ENCODE measurements at places on chromosomes 2 and 18.

DNA sequence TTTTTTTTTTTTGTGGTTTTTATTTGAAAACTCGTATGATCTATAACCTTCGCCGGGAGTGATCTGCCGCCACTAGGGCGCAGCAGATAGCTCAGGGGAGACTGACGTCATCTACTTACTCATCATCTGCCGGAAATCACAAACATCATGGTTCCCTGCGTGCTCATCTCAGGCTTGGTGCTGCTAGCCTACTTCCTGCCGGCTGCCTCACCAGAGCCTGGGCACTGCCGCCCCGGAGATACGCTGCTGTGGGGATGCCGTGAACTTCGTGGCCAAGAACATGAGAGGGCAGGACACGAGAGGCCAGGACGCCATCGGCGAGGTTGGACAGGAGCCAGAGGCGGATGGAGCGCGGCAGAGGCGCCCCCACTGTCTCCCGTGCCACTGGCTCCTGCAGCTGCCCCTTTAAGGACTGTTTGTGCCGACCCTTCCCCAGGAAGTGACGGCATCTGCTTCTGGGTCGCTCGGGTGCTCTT lies 68.8 kb downstream of the DOK6 start:
- no peak for DNase-seq

- DNase-seq = no peak
Observed at GRCh38 chr18:70195852-70196434, 9.5 kb downstream of the RTTN start.

DNA sequence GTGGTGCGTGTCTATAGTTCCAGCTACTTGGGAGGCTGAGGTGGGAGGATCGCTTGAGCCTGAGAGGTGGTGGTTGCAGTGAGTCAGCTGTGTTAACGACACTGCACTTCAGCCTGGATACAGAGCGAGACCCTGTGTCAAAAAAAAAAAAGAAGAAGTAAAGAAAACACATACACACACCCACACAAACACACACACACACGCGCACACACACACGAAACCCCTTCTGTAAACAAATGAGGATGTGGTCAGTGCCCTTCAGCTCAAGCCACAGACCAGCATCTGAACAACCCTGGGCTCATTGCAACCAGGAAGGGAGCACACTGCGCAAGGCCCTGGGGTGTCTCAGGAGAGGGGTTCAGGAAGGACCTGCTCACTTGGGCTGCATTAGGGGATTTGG lies 47.9 kb upstream of the KCNF1 start:
- DNase-seq = peak; percentile 50

- DNase-seq = no peak
Observed at GRCh38 chr2:203722411-203722810, 16.0 kb downstream of the CD28 start.

GRCh38 chr18:47881752-47882455 lies 48.6 kb downstream of the SMAD2 start:
- no peak for DNase-seq

DNA sequence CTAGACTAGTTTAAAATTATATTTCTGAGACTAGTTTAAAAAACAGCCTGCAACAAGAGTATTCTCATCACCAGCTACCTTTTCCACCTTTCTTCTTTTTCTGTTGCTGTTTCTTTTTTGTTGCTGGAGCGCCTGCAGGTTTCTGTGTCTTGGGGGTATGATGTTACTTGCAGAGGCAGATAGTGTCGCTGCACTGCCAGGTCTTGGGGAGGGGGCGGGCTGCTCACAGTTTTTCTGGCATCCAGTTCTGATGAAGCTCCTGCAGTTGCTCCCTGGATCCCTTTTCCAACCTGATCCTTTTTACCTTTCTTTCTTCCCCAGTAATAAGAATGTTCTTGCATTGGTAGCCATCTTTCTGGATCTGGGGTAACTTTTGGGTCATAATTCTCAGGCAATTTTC lies 8.0 kb upstream of the C18orf32 start:
- DNase-seq = no peak

DNA sequence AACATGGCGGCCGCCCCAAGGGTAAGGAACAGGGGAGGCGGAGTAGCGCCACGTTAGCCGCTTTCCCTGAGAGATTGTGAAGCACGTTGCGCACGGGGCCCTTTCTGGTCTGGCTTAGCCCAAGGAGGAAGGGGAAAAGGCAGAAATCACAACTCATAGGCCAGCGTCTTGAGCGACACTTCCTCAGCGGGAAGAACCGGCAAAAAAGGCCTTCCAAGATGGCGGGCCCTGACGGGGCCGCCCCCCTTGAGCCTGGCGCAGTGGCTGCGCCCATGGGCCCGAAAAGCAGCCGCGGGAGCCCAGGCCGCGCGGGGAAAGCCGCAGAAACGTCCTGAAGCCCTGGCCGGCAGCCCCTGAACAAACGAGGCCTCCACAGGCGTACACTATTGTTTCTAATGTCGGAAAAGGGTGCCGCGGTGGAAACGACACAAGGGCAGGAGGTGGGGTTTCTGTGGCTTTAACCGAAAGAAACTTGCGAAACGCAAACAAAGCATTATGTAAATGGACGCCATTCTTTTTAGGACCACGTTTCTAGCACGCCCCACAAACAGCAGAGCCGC lies 919 bp upstream of the PCBP1 start:
- DNase-seq = peak; percentile 70

- no peak for DNase-seq
Observed at GRCh38 chr2:208101716-208102631, 22.4 kb downstream of the CRYGD start.

DNA sequence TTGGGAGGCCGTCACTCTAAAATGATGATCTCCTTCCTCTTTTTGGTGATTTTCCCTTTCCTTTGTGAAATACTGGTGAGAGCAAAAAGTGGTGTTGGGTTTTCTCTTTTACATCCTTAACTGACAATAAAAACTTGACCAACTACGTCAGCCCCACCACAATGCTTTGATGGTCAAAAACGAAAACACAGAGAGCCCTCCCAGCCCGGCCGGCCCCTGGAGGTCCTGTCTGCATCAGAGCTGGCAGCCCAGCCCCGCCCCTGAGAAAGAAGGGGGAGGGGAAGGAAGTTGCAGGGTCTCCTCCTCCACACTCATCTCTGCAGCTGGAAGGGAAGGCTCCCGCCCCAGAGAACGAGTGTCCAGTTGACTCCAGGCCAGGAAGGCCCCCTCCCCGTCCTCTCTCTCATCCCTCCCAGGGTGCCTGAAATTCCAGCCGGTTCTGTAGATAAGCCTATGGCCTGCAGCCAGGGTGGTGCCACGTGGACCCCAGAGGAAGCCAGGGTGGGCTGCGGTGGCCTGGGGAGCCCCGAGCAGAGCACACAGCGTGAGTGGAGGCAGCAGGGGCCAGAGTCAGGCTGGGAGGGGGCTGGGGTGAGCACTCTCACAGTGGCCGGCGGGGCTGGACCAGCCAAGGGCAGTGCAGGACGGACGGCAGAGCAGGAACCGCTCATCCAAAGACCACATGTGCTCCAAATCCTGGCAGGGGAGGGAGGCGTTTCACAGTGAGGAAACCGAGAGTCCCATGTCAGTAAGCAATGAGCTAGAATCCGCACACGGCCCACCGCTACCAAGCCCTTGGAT lies 19.8 kb downstream of the BIN1 start:
- DNase-seq = peak; percentile 86

- DNase-seq = no peak
Observed at GRCh38 chr2:157779794-157780193, 96.3 kb downstream of the ACVR1 start.

DNA sequence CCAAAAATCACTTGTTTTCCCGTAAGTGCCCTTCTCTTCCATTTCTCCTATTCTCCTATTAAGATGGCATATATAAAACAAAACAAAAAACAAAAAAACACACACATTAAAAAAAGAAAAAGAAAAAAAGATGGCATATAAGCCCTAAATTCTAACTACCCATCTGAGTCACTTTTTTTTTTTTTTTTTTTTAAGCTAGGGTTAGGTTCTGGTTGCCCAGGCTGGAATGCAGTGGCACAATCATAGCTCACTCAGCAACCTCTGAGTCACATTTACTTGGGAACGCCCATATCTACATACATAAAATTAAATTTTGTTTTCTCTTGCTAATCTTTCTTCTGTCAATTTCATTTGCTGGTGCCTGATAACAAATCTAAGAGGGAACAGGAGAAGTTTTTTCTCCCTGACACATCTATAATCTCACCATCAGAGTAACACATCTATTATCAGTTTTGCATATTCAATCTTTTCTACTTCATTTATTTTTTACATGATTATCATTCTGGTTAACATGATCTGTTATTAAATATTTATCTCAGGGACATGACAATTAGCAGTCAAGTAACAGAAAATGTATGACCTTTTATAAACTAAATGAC lies 52.1 kb downstream of the EEF1B2 start:
- no peak for DNase-seq

GRCh38 chr2:53286345-53286744 lies 481.3 kb upstream of the CHAC2 start:
- DNase-seq = no peak

- DNase-seq = no peak
Observed at GRCh38 chr18:7946734-7947377, 379.7 kb downstream of the PTPRM start.

DNA sequence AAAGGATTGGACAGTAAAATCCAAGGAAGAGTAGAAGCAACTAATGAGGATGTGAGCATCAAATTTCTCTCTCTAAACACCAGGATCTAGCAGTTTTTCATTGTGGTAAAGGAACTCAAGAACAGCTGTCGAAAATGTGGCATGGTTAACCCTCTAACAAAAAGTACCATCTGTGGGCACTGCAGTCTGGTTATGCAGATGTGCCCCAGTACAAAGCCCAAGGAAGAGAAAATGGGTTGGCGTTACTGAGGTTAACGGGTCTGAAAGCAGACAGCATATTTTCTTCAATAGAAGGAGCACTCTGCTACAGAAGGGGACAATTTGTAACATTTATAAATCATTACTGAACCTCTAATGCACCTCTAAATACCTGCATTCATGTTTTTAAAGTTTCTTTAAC lies 253.0 kb upstream of the HNRNPA3 start:
- no peak for DNase-seq

- no peak for DNase-seq
Observed at GRCh38 chr18:3924455-3924854, 474.5 kb downstream of the TGIF1 start.

GRCh38 chr2:205776139-205776538 lies 93.8 kb downstream of the NRP2 start:
- DNase-seq = peak; percentile 53

- DNase-seq = no peak
Observed at GRCh38 chr2:134360745-134361487, 107.0 kb downstream of the MGAT5 start.

DNA sequence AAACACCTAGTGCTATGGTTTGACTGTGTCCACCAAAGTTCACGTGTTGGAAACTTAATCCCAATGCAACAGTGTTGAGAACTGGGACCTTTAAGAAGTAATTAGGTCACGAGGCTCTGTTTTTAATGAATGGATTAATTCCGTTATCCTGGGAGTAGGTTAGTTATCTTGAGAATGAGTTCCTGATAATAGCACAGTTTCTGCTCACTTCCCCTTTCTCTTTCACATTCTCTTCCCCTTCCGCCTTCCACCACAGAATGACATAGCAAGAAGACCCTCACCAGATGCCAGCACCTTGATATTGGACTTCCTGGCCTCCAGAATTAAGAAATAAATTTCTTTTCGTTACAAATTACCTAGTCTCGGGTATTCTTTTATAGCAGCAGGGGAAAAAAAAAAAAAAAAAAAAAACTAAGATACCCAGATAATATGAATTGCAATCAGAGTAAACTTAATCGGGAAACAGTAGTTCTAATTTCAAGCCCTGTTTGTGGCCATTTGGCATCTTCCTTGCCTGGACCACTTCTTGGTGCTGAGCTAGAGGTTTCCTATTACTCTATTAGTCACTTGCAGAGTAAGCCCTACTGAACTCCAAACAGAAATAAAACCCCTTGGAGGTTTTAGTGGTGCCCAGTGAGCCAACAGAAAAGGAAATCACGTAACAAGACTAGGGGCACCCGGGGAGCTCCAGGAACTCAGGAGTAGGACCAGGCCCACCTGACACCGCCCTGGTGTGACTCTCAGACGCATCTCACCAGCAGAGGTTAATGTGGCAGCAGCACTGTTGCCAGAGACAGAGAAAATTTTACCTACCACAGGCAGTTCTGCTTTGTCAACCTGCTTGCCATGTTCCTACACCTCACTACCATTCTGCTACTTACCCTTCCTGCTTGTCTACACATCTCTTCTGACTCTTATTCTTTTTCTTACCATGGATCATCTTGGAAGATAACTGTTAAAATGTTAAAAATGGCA lies 147.6 kb upstream of the CAB39 start:
- no peak for DNase-seq

- no peak for DNase-seq
Observed at GRCh38 chr18:60686142-60686541, 313.6 kb upstream of the MC4R start.

GRCh38 chr2:160010361-160011145 lies 51.9 kb downstream of the PLA2R1 start:
- no peak for DNase-seq

DNA sequence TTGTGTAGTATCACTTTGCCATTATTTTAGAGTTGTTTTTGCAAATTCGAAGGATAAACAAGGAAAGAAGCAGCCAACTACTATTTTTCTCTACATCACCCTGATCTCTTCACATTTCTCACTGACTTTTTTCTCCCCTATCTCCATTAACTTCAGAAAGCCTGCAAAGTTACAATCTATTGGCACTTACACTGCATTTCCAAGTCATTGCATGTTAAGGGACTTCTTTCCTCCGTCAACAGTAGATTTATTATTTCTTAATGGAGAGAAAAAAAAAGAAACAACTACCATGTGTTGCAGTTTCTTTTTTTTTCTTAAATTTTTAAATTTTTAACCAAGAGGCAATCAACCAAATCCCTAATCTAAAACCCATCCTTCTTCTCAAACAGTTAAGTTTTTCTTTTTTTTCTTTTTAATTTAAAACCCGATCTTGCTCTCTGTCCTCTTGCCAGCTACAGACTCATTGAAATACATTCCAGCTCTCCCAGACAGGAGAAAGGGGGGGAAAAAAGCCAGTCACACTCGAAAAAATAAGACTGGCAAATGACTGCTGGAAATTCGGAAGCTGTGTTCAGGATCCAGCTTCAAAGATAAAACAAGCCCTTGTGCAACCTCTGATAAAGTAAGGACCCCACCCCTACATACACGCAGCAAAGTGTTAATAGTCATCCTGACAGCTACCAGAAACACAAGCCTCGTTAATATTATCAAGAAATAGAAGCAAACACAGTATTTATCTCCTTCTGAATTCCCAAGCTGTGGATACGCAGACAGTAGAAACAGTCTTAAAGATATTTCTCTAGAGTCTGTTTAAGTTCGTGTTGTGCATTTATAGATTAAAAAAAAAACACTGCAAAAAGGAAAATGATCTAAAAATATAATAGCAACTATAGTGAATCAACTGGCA lies 1.3 kb downstream of the LRRTM4 start:
- DNase-seq = no peak

DNA sequence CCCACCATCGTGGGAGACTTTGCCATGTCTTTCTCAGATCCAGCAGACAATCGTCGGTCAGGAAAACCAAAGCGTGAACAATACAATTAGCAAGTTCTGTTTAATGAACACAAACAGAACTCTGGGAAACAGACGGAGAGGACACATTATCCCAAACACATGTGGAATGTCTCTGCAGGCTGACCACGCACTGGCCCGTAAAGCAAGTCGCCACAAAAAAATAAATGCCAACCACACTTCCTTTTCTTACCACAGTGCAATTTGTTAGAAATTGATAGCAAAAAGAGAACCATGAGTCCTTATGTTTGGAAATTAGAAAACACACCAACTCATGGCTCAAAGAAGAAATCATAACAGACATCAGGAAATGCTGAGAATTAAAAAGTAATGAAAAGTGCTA lies 210.9 kb downstream of the TWIST2 start:
- no peak for DNase-seq

Data from GM20000 (cell line).